ENCODE measurements at places on chromosomes 5 and 9. TPM values are rescaled to one million over a fixed set of nuclear protein-coding genes. Genes with fewer than 3 reads are reported as not detected.

- H3K27me3 ChIP-seq, result no peaks in the 10 kb centered on the region
- H3K4me3 ChIP-seq, result no peak overlapping the region
- no peaks in the 10 kb centered on the region for H3K36me3 ChIP-seq
Measured at GRCh38 chr9:94911986-94912635, 185.6 kb downstream of the AOPEP start.

DNA sequence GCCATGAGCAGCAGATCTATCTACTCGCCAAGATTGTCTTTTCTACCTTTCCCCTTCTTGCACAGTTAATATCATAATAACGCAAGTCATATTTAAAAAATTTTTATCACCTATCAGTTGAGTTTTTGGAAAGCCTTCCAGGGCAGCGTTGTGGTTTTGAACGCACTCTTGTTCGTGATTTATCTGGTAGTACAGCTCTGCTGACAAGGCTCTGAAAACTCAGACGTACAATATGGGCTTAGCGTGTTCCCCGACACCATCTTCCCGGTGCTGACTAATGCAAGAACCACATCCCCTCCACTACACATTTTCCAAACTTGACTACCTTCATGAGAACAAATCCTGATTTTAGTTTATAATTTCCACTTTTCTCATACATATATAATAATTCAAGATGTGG, 1.6 kb upstream of the NFIL3 start:
- H3K27ac ChIP-seq, result peak overlapping the region; percentile 99
- H3K4me3 ChIP-seq, result peak overlapping the region; percentile 68
- no peaks in the 10 kb centered on the region for H3K4me1 ChIP-seq
- no peaks in the 10 kb centered on the region for H3K36me3 ChIP-seq

DNA sequence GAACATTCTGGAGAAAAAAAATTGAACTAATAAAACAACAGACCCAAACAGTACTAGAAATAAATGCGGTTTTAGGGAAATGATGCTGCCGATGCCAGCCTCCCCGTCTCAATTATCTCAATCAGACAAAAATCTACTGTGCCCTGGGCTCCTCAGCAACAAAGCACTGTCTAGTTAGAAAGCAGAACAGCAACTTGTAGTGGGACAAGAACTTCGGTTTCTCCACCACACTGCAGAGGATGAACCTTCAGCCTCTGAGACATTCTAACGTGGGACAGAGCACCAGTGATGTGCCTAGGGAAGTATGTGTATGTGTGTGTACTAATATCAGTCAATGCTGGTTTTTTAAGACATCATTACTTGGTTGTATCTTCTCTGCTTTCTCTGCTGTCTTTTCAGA, 11.1 kb upstream of the CAST start:
- H3K4me3 ChIP-seq, result no peak overlapping the region
- DNase-seq, result no peak
- H3K36me3 ChIP-seq, result no peaks in the 10 kb centered on the region
- H3K27me3 ChIP-seq, result no peaks in the 10 kb centered on the region

DNA sequence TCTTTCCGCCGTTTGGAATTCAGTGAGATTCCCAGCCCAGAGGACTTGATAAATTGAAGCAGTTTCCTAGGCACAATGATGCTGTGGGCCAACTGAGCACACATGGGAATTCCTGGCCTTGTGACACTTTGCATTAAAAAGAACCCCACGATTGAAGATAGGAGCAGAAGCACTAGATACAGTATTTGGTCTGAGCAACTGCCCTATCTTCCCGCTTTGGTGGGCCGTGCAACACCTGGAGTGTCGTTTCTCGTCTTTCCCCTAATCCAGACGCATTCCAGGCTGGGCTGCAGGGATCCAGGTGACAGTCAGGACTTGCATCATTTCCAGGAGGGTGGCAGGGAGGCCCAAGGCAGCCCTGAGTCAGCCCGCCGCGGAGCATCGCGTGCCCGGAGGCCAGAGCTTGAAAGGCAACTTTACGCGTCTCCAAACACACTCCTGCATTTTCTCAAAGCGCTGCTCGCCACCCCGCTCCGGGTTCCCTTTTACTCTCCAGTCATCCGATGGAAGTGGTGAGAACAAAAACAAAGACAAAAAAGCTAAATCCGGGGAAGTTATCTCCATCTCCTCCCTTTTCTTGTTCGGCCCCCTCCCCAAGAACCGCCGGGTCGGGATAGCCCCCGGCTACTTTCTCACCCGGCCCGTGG, 753 bp upstream of the STC2 start:
- peaks cover 4% of the 10 kb centered on the region for H3K27me3 ChIP-seq
- no peak for DNase-seq
- H3K4me1 ChIP-seq, result peaks cover 31% of the 10 kb centered on the region
- no peak overlapping the region for H3K27ac ChIP-seq

GRCh38 chr5:62340392-62340791, 34.4 kb downstream of the KIF2A start:
- no peak overlapping the region for H3K4me3 ChIP-seq
- no peak overlapping the region for H3K27ac ChIP-seq
- H3K4me1 ChIP-seq, result no peaks in the 10 kb centered on the region
- H3K27me3 ChIP-seq, result no peaks in the 10 kb centered on the region

DNA sequence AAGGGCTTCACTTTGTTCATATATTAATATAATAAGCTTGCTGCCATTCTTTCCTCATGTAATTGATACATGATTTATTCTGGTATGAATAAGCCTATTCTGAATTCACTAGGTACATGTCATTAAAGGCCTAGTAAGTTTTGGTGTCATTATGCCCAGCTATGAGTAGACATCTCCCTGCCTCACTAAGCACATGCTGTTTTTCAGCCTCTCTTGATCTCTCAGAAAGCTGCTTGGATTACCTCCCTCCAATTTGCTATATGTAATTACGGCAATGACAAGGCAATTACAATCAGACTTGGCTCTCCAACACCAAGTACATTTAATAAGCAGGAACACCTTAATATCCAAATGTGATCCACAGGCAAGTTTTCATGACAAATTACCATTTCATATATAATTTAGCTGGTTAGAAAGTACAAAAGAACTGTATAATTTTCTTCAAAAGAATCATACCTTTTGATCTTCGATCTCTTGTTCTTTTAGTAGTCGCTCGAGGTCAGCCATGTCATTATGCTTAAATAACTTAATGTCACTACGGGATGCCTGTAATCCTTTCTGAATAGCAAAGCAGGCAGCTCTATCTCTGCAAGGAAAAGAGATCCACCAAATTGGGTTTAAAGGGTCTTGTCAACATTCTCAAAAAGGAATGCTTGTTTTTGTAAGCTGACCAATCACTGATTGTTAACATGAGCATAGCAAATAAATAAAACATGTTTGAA, 56.3 kb downstream of the SPTLC1 start:
- H3K36me3 ChIP-seq, result peaks cover 18% of the 10 kb centered on the region
- H3K4me1 ChIP-seq, result no peaks in the 10 kb centered on the region
- H3K27me3 ChIP-seq, result no peaks in the 10 kb centered on the region
- H3K4me3 ChIP-seq, result no peak overlapping the region

- H3K27ac ChIP-seq, result no peak overlapping the region
- no peak for DNase-seq
- H3K27me3 ChIP-seq, result no peaks in the 10 kb centered on the region
Measured at GRCh38 chr9:93115486-93116071, 18.5 kb downstream of the NINJ1 start.

GRCh38 chr5:96431376-96432187, 1.5 kb downstream of the PCSK1 start:
- no peaks in the 10 kb centered on the region for H3K36me3 ChIP-seq
- peak overlapping the region; percentile 18 for H3K4me3 ChIP-seq
- no peak overlapping the region for H3K27ac ChIP-seq
- H3K4me1 ChIP-seq, result peaks cover 7% of the 10 kb centered on the region
- no peak for DNase-seq

DNA sequence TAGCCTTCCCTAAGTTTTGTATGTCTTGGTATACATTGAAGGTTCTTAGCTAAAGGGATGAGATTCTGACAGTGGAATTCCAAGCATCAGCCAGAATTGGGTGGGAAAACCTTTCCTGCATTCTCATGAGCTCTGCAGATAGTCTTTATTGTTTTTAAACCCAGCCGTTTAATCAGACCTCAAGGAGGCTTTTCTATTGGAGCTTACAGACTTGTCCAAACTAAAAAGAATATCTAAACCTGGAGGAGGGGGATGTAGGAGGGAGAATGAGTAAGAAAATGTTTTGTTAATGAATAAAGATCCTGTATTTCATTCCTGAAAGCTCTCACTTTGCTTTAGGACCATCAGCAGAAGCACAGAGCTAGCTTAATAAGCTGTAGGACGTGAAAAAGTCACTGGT, 41.7 kb downstream of the EBF1 start:
- peak overlapping the region; percentile 15 for H3K4me3 ChIP-seq
- peak overlapping the region; percentile 90 for H3K27ac ChIP-seq
- no peaks in the 10 kb centered on the region for H3K36me3 ChIP-seq

DNA sequence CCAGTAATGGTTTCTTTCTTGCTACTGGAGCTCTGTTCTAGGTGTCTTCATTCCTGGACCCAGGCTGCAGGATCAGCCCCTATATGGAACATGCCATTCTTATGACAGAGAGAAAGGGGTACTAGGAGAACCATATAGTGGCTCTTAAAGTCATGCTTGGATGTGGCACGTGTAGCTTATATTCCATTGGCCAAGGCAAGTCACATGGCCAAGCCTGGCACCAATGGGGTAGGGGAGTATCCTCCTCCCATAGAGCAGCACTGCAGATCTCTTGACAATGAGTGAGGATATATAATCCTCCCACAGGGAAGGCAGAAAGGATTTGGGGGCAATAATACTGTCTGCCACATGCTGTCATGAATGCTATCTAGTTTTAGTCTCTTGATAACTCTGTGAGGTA, 193.3 kb downstream of the PALM2AKAP2 start:
- no peaks in the 10 kb centered on the region for H3K27me3 ChIP-seq
- no peak overlapping the region for H3K27ac ChIP-seq
- H3K4me1 ChIP-seq, result no peaks in the 10 kb centered on the region
- H3K36me3 ChIP-seq, result no peaks in the 10 kb centered on the region

- DNase-seq, result no peak
- no peaks in the 10 kb centered on the region for H3K27me3 ChIP-seq
- H3K4me1 ChIP-seq, result no peaks in the 10 kb centered on the region
- H3K27ac ChIP-seq, result no peak overlapping the region
- H3K36me3 ChIP-seq, result peaks cover 4% of the 10 kb centered on the region
Measured at GRCh38 chr5:7629561-7629960, 221.4 kb downstream of the CFAP90 start.

- no peaks in the 10 kb centered on the region for H3K27me3 ChIP-seq
- peaks cover 18% of the 10 kb centered on the region for H3K4me1 ChIP-seq
- H3K4me3 ChIP-seq, result no peak overlapping the region
Measured at GRCh38 chr9:19180991-19181390, 49.5 kb upstream of the DENND4C start.

GRCh38 chr9:4298255-4299004, 1.4 kb downstream of the GLIS3 start:
- no peaks in the 10 kb centered on the region for H3K36me3 ChIP-seq
- H3K4me3 ChIP-seq, result peak overlapping the region; percentile 77
- DNase-seq, result peak; percentile 82

- H3K36me3 ChIP-seq, result no peaks in the 10 kb centered on the region
- no peak overlapping the region for H3K27ac ChIP-seq
- DNase-seq, result no peak
- no peaks in the 10 kb centered on the region for H3K27me3 ChIP-seq
- no peaks in the 10 kb centered on the region for H3K4me1 ChIP-seq
- no peak overlapping the region for H3K4me3 ChIP-seq
Measured at GRCh38 chr9:19895006-19895405, 106.2 kb upstream of the SLC24A2 start.

DNA sequence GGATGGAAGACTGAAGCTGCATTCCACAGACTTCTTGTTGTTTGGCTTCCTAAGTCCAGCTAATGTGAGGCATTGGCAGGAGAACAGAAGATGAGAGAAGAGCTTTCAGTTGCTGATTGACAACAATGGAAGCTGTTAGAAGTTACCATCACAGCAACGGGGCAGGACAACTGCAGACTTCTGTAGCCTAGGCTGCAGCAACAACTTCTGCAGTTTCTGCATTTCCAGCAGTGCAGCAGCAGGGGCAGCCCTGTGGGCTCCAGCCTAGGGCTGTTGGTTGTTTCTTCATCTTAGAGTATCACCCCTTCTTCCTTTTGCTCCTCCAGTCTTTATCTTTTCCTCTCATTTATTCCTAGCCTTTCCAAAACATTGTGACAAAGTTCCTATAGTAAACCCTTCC, 528.8 kb upstream of the PTGER4 start:
- no peaks in the 10 kb centered on the region for H3K36me3 ChIP-seq
- no peaks in the 10 kb centered on the region for H3K4me1 ChIP-seq
- no peaks in the 10 kb centered on the region for H3K27me3 ChIP-seq
- DNase-seq, result no peak
- H3K4me3 ChIP-seq, result no peak overlapping the region

- H3K4me1 ChIP-seq, result no peaks in the 10 kb centered on the region
- no peak for DNase-seq
- no peak overlapping the region for H3K27ac ChIP-seq
- no peaks in the 10 kb centered on the region for H3K27me3 ChIP-seq
Measured at GRCh38 chr5:147348046-147348445, 113.2 kb downstream of the STK32A start.

GRCh38 chr9:137679249-137679648, 60.4 kb downstream of the EHMT1 start:
- no peaks in the 10 kb centered on the region for H3K36me3 ChIP-seq
- peaks cover 6% of the 10 kb centered on the region for H3K4me1 ChIP-seq
- no peak for DNase-seq
- no peak overlapping the region for H3K27ac ChIP-seq

DNA sequence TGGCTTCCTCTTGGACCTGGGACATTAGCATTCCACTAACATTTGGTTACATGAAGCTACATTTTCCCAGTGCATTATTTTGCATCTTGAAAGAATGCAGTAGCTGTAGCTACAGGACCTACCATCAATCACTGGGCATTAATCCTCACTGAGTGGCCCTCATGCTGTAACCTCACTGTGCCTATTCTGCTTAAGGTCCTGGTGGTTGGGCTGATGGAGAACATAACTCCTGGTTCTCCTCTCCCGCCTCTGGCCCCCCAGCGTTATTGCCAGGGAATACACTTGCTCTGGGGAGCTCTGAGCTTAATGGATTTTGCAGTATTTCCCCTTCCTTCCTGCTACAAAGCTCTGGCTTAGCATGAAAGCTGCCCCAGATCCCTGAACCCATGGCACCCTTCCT, 111.5 kb upstream of the EQTN start:
- H3K4me3 ChIP-seq, result no peak overlapping the region
- no peaks in the 10 kb centered on the region for H3K27me3 ChIP-seq
- no peak overlapping the region for H3K27ac ChIP-seq
- no peak for DNase-seq

SPATA31C1 gene
- not detected for total RNA-seq

SLC36A3 gene
- not detected for total RNA-seq

ACTBL2 gene
- not detected for total RNA-seq

SAXO1 gene
- total RNA-seq, result 0.11 TPM

ZNG1A gene
- 4.7 TPM for total RNA-seq

FOXD4 gene
- total RNA-seq, result not detected

GABRP gene
- total RNA-seq, result 0.43 TPM

MYO10 gene
- 20.0 TPM for total RNA-seq

Data from ascending aorta (tissue), 2 donors.